ENCODE measurements at places on chromosomes 2 and 18.

DNA sequence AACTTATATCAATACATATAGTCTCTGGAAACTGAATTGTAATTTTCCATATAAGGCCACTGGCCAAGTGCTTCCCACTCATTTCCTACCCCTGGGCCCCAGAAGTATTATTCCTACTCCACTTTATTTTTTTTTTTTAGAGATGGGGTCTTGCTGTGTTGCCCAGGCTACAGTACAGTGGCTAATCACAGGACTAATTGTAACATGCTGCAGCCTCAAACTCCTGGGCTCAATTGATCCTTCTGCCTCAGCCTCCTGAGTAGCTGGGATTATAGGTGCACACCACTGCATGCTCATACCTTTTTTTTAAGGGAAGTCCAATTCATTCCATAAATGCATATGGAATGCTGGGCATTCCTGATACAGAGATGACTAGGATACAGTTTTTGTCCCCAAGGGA is 6.4 kb upstream of the CNNM4 start:
- DNase-seq = no peak

- no peak for DNase-seq
These were observed 495.7 kb upstream of the SMIM21 start for GRCh38 chr18:75923169-75923568.

DNA sequence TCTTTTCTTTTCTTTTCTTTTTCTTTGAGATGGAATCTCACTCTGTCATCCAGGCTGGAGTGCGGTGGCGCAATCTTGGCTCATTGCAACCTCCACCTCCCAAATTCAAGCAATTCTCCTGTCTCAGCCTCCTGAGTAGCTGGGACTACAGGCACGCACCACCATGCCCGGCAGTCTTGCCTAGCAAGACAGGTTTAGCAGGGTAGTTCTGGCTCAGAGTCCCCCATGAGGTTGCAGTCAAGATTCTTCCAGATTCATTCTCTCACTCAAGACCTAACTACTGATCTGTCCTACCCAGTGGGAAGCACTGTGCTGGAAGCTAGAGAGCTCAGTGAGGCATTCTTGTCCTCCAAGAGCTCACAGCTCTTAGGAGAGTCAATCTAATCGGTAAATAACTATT is 17.6 kb upstream of the ZAP70 start:
- DNase-seq = no peak

DNA sequence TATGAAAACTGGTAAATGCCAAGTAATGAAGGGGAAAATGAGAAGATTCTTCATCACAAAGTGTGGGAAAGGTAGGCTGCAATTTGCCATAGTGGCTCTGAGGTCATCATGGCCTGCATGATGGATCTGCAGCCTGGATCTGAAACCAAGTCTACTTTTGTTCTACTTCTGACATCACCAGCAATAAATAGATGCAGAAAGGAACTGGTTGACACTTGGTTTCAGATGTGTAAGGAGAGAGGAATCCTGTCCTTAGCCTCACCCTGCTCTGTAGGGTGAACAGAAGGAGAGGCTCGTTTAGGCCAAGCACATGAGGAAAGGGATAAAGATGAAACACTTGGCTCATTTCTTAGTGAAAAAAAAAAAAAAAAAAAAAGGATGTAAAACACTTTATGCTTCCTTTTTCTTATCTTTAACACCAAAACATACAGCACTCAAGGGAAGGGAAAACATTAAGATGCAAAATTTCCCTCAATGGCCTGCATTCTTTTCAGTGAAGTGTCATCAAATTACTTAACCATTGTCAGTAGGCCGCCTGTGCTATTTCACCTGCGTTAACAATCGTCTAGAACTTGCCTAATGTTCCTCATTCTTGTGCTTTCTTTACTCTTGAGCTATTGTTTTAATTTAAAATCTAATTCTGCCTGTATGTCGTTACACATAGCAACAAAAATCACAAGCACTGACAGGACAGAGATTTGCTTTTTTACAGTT is 3.9 kb downstream of the NEB start:
- no peak for DNase-seq

DNA sequence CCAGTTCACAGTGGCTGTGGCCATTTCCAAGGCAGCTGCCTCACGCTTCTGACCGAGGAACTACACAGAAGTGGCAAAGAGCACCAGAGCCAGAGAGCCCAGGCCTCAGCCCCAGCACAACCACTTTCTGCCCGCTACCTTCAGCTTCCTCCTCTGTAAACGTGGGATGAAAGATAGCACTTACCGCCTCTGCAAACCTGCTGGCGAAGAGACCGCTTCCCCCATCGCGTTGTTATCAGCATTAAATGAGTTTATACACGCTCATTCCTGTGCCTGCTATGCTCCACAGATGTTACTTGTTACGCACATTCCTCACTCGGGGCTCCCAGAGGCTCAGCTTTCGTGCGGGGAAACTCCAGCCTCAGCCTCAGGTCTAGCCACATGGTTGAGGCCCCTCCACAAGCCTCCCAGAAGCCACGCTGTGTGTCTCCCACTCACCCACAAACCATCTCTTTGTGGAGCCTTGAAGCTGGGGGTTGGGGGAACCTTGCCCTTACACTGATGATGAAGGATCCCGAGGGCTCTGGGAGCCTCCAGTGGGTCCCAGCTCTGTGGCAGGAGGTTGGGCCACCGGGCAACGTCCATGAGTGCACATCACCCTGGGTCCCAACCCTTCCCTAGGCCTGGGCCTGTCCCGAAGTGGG is 63.3 kb upstream of the SMAD7 start:
- DNase-seq = no peak

DNA sequence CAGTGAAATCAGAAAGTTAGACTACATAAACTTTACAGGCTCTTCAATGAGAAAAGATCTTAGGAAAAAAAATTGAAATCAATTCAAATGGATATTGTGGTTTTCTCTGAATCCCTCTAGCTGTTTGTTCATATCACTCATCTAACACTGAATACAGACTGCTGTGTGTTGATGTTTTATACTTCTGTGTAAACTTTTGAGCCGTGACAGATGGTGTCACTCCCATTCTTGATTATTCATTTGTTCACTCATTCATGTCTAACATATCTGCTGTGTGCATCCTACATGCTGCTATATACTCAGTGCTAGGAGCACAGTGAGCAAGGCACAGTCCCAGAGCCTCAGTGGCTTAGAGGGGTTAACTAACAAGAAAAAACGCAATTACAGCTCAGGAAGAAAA is 12.6 kb downstream of the KLHL23 start:
- DNase-seq = no peak

- no peak for DNase-seq
These were observed 56.7 kb downstream of the ABCB11 start for GRCh38 chr2:168974428-168974827.

DNA sequence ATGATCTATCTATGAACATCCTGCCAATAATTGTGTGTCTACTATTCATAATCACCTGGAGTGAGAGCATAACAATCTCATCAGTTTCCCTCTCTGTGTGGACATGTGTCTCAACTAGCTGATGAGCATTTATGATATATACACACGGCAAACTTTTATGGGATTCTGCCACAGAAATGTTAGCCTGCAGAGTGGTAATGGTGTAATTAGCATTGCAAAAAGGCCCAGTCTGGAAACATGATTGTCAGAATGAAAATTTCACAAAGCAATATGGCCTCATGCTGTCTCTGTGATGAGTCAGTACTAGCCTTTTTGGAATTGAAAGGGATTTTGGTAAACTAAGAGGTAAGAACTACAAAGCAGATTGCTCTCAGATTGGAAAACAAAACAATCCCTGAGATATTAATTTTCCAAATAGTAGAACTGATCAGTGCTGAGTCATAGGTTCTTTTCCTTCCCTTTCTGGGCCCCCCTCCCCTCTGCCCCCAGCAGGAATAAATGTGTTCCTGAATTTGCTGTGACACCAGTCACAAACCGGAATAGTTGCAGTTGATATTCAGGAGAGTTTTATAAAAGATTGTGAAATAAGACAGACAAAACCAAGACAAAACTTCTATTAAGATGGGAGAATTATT is 189.2 kb downstream of the OSR1 start:
- DNase-seq = no peak

DNA sequence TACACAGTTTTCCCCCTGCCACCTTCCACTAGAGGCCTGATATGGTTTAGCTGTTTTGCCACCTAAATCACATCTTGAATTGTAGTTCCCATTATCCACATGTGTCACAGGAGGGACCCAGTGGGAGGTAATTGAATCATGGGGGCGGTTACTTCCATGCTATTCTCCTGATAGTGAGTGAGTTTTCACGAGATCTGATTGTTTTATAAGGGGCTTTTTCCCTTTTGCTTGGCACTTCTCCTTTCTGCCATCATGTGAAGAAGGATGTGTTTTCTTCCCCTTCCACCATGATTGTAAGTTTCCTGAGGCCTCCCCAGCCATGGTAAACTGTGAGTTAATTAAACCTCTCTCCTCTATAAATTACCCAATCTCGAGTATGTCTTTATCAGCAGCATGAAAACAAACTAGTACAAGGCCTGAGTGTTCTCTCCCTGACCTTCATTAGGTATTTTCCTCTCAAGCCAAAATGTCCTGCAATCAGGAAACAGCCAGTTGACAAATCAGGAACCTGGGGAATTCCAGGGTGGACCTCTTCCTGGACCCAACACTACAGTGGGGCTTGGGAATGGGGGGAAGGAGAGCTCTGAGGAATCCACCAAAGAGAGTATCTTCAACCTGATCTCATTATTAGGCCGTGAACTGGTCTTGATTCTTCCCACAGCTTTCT is 129.9 kb downstream of the TXNL1 start:
- no peak for DNase-seq

- no peak for DNase-seq
These were observed 48.7 kb downstream of the DPP4 start for GRCh38 chr2:162025121-162025911.

GRCh38 chr2:207929923-207930322 is 95.4 kb downstream of the PLEKHM3 start:
- DNase-seq = no peak

DNA sequence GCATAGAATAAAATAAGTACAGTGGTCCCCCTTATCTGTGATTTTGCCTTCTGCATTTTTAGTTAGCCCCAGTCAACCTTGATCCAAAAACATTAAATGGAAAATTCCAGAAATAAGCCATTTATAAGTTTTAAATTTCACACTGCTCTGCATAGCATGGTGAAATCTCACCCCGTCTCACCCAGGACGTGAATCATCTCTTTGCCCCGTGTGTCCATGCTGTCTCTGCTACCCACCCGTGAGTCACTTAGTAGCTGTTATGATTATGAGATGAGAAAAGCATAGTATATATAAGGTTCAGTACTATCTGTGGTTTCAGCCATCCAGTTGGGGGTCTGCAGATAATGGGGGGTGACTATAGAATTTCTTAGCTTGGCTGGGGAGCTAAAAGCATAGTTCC is 67.3 kb downstream of the RHBDD1 start:
- no peak for DNase-seq

- no peak for DNase-seq
These were observed 64.4 kb downstream of the ANTXR1 start for GRCh38 chr2:69077252-69077950.

GRCh38 chr18:13376298-13376840 is 157.8 kb downstream of the LDLRAD4 start:
- no peak for DNase-seq

- DNase-seq = no peak
These were observed 12.7 kb downstream of the GCKR start for GRCh38 chr2:27509326-27509725.

- DNase-seq = no peak
These were observed 459.4 kb upstream of the UBE2E3 start for GRCh38 chr2:180520921-180521581.

- DNase-seq = no peak
These were observed 48.1 kb downstream of the PARD6G start for GRCh38 chr18:80198994-80199748.

DNA sequence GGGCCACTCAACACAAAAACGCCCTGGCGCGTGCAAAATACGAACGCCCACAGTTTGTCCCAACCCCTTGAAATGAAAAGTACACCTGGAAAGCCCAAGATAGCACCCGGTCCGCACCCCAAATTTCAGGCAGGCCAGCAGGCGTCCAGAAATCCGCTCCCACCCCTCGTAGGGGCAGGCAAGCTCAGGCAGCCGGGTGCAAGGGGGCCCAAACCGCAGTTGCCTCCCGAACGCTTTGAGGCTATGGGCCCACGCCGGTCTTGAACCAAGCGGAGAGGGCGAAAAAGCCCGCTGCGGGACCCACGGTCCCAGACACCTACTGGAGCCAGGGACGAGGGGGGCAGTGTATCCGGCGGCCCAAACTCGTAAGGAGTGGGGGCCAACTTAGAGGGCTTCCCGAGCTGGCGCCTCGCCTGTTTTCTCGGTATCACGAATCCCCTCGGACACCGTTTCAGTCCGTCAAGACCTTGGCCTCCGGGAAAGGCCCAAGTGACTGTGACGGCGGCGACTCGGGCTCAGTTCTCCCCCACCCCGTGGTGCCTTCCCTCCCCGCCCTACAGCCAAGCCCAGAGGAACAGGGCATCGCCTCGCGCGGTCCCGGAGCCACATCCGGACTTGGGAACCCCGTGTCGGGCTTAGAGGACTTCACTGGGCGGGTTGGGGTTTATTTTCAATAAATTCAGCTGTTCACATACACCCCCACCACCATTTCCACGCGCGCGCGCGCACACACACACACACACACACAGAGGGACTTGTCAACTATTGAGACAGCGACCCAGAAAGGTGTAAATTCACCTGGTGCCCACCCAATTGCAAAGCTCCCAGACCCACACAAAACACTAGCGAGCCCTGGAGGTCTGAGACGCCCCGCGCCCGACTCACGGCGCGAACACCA is 6.2 kb upstream of the SATB2 start:
- DNase-seq = no peak

- DNase-seq = no peak
These were observed 181.3 kb downstream of the UXS1 start for GRCh38 chr2:106012591-106013347.

Measured in GM19239 (cell line).